ENCODE measurements at places on chromosomes 4 and X. TPM values are rescaled to one million over a fixed set of nuclear protein-coding genes. Genes with fewer than 3 reads are reported as not detected.

GRCh38 chr4:72701987-72702819, 133.2 kb upstream of the ADAMTS3 start:
- DNase-seq = no peak

DNA sequence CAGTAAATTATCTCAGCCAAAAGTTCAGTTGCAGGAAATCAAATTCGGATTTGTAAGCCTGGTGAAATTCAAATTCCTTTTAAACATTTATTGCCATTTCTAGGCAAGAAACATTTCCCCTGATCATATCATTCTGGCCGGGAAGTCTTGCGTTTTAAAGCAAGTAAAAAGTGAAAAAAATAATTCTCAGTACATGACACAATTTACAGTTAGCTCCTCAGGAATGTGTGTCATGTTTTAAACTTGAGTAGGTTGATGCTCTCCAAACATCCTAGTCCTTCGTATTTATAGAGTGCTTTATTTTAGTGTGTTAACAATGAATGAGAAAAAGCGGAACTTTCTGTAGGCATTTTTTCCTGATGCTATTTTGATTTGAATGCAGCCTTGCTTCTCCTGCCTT, 158.3 kb upstream of the SCML1 start:
- DNase-seq = no peak

DNA sequence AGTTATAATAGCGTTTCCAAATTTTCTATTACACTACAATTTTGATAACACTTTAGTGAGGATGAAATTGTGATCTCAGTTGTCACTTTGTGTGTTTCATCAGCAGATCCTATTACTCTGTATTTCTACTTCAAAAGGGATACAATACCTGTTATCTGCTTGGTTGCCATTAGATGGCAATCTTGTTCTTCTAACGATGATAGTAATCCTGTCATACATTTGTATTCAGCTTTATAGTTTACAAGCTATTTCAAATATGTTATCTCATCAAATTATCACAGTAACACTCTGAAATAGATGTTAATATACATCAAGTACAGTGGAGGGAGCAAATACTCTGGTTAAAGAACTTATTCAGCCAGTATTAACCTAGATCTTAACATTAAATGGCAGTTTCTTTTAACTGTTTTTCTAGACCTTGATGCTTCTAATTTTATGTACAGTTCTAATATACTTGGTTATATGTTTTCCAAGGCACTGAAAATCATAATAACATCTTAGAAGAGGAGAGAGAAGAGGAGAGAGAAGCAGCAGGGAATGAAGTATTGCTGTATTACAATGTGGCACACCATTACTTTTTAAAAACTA, 292.0 kb downstream of the CCSER1 start:
- DNase-seq = no peak

Gene FAM47A
- total RNA-seq = not detected

GRCh38 chrX:154090731-154091130, 6.8 kb downstream of the MECP2 start:
- DNase-seq = no peak

GRCh38 chrX:150088042-150088441, 149.8 kb upstream of the EOLA2 start:
- no peak for DNase-seq

- DNase-seq = no peak
Observed at GRCh38 chrX:113269203-113269602, 428.6 kb upstream of the AMOT start.

- DNase-seq = no peak
Observed at GRCh38 chr4:76554630-76555029, 119.6 kb downstream of the SHROOM3 start.

GRCh38 chr4:82786828-82787227, 11.8 kb downstream of the SCD5 start:
- DNase-seq = no peak

DNA sequence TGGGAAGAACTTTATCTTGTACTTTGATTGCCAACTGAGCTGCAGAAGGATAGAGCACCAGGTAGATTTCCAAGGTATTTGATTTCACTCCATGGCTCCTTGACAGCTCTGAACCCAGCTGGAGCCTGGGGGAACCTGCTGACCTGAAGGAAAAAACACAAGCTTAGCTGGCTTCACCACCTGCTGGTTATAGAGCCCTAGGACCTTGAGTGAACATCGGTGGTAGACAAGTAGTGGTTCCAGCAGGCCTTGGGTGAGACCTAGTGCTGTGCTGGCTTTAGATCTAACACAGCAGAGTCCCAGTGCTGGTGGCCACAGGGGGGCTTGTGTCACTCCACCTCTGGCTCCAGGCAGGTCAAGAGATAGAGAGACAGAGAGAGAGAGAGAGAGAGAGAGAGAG, 1102.6 kb downstream of the ADGRL3 start:
- no peak for DNase-seq

- DNase-seq = no peak
Observed at GRCh38 chr4:59539401-59539800, 1660.7 kb upstream of the ADGRL3 start.

Gene SUPT20HL1
- not detected for total RNA-seq

Gene ARMCX6
- 5.1 TPM for total RNA-seq

Gene NUP62CL
- 5.4 TPM for total RNA-seq

Gene DYNLT3
- 31.3 TPM for total RNA-seq

DNA sequence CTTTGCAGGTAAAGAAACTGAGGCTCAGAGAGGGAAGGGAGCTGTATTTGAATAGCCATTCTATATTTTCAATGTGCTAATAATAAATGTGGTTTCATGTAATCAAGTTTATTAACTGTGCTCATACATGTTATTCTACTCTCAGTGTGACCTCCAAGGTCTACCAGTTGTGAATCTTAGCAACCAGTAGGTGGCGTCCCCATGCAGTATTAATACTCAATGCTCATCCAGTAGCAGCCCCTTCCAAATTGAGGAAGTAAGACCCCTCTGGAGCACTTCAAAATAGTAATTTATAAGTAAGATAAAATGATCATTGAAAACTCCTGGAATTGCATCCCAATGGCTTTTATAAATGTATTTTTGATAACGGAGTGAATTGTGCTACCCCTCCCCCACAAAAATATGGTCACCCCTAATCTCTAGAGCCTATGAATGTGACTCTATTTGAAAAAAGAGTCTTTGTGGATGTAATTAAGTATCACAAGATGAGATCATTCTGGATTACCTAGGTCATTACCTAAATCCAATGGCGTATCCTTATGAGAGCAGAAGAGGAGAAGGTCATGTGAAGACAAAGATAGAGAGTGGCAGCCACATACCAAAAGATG, 20.4 kb upstream of the SEPSECS start:
- DNase-seq = no peak

Gene ERAS
- not detected for total RNA-seq

DNA sequence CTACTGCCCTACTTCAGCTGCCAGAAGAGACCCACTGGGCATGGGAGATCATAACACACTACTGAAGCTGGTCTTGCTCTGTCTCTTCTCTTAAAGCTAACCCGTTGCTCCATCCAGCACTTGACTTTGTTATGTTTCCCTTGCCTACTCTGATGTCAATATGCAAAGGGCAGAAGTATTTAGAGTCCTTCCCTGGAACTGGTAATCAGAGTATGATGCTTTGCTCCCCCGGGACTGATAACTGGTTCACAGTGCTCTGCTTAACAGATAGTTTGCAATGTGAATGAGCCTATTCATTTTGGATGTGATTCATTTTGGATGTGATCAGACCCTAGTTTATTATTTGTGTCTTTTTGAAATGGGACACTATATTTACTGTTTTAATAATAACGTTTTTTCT, 12.3 kb upstream of the UCP1 start:
- no peak for DNase-seq

Gene SPACA5
- total RNA-seq = not detected

Gene SHROOM4
- total RNA-seq = 11.3 TPM

- DNase-seq = no peak
Observed at GRCh38 chr4:102878901-102879300, 10.1 kb downstream of the CISD2 start.
